ENCODE measurements at places on chromosomes 1 and 21. TPM values are rescaled to one million over a fixed set of nuclear protein-coding genes. Genes with fewer than 3 reads are reported as not detected.

DNA sequence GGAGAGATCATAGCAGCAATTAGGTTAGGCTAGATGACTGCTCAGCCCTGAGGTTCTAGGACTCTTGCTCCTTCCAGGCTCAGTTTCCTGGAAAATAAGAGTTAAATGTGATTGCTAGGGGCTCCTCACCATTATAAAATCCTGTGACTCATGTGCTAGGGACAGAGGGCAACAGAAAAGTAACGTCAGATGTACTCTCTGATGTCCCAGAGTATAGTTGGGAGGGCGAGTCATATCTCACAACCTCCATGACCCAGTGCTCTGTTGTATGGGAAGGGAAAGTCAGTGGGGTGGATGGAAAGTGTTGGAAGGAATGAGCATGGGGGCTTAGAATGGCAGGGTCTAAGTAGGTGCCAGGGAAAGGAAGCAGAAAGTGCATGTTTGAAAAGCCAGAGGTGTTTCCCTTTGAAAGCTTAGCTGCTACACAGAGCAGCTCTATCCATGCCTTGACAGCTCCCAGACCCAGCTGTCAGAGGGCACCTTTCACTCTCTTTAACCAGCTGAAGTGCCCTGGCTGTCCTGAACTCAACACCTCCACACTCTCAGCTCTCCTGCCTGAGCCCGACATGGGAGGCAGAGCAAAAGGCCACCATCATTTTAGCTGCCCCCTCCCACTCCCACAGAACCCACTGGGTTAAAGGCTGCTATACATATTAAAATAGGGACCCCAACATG lies 11.6 kb downstream of the GJA5 start:
- peak; percentile 43 for DNase-seq

DNA sequence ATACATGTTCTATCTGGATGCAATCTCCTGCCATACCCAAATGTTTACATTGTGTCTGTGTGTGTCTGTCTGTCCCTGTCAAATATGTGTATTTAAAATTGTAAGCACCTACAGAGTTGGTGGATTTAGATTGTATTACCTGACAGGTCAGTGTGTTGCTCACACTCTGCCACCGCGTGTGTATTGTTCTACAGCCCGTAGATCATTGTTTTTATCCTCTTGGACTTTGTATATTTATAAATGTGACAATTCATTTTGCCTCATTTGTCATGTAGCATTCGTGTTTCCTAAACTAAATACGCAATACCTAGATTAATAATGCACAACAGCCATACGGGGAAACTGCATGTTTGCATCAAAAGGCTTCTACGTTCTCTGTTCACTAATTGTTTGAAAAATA lies 634 bp downstream of the ALG14 start:
- DNase-seq, result no peak

DNA sequence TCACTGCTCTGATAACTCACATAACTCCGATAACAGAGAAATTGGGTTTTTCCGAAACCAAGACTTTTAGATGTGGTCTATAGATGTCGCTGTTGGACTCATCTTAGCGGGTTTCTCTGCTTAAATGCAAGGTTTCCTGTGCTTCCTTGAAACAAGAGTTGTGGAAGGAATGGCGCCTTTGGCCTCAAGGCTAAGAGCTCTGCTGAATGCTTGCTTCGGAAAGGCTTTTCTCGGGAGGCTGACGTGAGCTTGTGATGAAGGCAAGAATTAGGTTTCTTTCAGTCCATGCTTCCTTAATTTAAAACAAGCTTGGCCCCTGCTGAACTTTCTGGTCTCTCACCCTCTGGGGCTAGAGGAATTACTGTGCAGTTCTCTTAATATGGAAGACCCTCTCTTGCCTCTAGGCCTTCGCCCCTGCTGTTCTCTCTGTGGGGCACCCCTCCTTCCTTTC lies 113.5 kb downstream of the MAP3K21 start:
- DNase-seq, result no peak

GRCh38 chr1:116332451-116332850 lies 40.6 kb upstream of the ATP1A1 start:
- no peak for DNase-seq

GRCh38 chr1:39139723-39140360 lies 64.7 kb upstream of the MACF1 start:
- DNase-seq, result no peak

DNA sequence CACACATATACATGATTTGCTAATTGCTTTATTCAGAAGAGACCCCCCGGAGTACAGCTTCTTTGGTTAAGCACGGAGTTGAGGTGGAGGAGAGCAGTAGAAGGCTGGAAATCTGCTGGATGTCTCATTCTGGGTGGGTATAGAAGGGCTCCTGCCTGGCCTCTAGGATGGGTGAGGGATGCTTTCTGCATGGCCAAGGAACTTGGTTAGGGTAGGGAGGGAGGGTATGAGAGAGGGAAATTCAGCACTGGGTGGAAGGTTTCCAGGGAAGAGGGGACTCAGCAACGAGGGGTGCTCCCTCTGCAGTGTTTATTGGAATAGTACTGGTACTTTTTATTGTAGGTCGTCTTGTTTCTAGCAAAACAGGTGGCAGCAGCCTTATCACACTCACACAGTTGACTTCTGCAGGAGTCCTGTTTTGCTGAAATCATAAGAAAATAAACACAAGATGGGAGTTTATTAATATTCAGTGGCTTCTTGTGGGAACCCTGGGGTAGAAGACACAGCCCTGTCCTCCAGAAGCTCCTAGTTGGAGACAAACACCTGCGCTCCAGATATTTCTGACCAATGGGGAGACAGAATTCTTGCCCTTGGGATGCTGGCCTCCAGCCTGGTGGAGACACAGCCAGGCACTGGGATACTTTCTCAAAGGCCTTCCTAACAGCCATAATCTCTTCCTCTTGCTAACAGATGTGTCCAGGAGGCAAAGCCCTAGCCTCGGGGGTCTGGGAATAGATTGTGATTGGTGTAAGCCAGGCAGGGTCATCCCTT lies 3.8 kb downstream of the PLA2G2A start:
- DNase-seq, result no peak

DNA sequence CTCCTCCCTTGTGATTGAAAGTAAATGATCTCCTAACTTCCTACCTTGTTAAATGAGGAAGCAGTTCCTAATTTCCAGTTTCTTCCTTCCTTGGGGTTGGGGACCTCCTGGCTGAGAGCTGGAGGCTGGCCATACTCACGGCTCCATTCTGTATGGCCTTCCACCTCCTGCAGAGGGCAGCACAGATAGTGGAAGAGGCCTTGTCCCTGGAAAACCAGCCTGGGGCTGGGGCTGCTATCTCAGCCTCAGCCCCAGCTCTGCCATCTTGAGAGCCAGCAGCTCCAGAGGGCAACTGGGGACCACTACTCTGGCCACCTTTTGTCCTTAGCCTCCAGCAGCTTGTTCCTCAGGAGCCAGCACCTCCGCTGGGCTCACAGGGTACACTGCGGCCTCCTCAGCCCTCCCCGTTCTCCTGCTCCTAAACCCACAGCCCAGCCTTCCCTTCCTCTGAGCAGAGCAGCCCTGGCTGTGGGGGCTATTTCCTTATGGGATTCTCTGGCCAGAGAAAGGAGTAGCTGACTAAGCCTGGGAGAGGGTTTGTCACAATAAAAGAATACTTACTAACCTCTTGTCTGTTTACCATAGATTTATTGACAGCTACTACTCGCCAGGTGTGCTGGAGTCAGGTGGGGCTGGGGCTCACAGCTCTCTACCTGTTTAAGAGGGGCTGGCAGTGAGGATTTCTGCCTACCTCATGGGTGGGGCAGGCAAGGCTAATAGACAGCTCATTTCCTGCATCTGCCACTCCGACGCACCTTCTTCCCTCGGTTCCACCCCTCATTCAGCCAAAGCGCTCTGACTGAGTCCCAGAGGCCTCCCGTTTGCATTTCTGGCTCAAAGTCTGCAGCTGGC lies 6.3 kb downstream of the TMEM234 start:
- DNase-seq, result peak; percentile 61

- DNase-seq, result no peak
Observed at GRCh38 chr1:157369808-157370521, 182.3 kb downstream of the FCRL5 start.

- no peak for DNase-seq
Observed at GRCh38 chr1:236240675-236241074, 41.1 kb downstream of the ERO1B start.

- no peak for DNase-seq
Observed at GRCh38 chr1:18874600-18874999, 15.1 kb upstream of the TAS1R2 start.

- no peak for DNase-seq
Observed at GRCh38 chr1:180888870-180889269, 23.8 kb upstream of the KIAA1614 start.

DNA sequence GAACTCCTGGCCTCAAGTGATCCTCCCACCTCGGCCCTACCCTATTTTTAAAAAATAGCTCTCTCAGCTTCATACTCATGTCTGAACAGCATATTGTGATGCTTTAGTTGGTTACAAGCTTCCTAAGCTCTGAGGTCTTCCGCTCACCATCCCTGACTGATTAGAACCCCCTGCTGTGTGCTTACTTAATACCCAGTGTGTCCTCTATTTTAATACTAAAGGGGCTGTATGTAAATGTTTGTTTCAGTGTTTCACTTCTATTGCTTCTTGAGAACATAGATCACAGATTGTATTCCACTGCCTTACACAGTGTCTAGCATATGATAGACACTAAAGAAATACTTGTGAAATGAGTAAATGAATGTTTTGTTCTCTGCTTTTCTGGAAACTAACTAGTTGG lies 29.8 kb downstream of the ZYG11B start:
- no peak for DNase-seq

GRCh38 chr1:26574719-26575251 lies 45.2 kb downstream of the RPS6KA1 start:
- DNase-seq, result peak; percentile 49

DNA sequence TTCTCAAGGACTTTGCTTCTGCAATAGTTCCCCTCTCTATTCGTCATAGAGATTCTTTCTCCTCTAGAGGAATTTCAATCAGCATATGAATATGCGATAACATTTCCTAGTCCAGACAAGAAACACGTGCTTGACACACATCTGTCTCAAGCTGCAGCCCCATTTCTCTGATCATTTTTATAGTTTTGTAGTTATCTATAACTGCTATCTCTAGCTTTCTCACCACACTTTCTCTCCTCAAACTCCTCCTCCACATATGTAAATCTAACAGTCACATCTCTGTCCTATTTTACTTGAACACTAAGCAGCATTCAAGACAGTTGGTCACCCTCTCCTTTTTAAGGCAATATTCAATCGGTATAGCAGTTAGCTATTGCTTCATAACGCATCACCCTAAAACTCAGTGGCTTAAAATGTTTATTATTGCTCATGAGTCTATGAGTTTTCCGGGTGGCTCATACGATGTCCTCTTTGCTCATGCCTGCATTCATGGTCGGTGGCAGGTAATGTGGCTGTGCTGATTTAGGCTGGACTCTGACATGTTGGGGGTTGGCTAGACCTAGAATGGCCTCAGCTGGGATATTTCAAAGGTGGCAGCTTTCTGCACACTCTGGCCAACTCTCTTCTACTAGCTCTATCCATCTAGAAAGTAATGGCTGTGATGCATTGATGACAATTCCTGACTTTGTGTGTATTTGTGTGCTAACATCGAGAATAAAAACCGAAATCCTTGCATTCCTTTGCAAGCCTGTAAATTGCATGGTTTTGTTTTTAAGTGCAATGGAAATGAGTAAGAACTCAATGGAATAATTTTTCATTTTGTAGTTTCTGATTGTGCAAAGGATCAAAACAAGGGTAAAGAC lies 20.6 kb downstream of the ATP6V1G3 start:
- no peak for DNase-seq

DNA sequence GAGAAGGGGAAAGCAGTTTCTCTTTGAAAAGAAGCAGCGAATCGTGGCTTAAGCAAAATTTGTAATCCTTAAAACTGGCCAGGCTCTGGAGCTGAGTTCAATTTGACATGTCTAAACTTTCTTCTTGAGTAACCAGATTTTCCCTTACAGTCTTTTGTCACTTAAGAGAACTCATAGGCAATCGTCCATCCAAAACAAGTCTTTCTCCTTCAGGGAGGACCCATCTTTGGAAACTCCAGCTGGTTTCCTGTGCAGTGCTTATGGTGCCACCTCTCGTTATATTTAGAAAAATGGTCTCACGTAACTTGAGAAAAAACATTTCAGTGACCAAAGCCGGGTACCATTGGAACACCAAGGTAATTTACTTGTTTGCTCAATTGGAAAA lies 1.8 kb upstream of the PTTG1IP start:
- peak; percentile 6 for DNase-seq

DNA sequence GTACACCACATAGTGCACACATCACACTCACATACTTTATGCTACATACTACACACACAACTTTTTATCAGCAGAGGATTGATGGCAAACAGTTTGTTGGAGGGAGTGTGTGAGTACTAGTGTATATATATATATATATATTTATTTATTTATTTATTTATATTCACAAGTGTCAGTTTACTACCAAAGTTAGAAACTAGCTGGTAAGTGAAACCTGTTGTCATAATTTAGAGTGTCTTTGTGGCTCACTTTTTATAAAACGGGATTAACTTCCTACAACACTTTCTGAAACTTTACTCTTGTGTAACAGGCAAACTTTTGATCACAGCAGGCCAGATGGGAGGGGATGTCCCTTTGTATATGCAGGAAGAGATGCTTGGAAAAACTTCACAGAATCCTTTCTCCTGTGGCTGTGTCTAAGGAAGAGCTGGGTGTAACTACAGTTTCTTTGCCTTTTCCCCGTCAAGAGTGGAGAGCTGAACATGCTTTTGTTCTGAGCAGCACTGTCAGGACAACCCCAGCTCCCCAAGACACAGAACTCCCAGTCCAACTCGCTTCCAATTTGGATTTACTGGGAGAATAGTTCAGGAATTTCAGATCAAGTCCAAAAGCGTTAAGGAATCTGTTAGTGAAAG lies 1.9 kb upstream of the SAMD13 start:
- DNase-seq, result no peak

DNA sequence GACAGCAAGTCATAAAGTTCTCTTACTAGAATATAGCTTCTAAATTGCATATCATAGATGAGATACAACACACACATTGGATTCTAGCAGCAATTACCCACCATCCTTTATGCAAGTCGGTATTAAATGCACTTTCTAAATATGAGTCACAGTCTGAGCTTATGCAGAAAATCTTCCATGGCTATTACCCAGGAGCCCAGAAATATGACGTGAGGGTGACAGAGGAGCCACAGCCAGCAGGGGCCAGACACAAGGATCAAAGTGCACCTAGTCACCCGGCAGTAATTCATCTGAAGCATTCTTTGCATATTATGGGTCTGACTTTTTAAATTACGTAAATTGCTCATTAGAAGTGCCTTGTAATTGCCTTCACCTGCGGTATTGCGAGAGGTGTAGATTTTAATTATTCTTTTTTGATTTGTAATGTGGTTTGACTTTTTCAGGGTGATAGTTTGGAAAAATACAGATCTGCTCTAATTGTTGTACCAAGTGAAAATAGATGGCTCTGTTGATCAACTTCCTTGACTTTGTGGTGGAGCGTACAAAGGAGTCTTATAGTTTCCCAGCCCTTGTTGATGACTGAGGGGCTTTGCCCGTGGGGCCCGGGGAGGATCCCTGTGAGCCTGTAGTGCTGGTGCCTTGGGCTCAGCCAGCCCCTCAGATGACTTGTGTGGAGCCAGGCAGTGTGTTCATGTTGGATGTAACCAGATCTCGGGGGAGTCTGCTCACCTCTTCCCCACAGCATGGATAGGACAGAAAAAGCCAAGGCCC lies 470.0 kb upstream of the VAMP3 start:
- no peak for DNase-seq

The SCP2 gene
- 144 TPM for total RNA-seq

The BRDT gene
- total RNA-seq, result not detected

The TGFB2 gene
- 2.0 TPM for total RNA-seq

The TSNAX gene
- total RNA-seq, result 26.7 TPM

The DTL gene
- 0.79 TPM for total RNA-seq

The MYOM3 gene
- total RNA-seq, result 409 TPM

The CFH gene
- total RNA-seq, result 27.8 TPM

The IL19 gene
- total RNA-seq, result not detected

The EDN2 gene
- total RNA-seq, result 0.27 TPM

The NBPF1 gene
- total RNA-seq, result 12.2 TPM

The DCST1 gene
- total RNA-seq, result not detected

The GJA9 gene
- total RNA-seq, result not detected

The VHLL gene
- total RNA-seq, result not detected
